Stimulated activated CD4-positive, alpha-beta T cell treated with anti-CD3 and anti-CD28 coated beads, Interleukin-15, amount 100 ng/mL, for 24 hours (primary cell): ENCODE measurements at places on chromosomes 11 and 22.

DNA sequence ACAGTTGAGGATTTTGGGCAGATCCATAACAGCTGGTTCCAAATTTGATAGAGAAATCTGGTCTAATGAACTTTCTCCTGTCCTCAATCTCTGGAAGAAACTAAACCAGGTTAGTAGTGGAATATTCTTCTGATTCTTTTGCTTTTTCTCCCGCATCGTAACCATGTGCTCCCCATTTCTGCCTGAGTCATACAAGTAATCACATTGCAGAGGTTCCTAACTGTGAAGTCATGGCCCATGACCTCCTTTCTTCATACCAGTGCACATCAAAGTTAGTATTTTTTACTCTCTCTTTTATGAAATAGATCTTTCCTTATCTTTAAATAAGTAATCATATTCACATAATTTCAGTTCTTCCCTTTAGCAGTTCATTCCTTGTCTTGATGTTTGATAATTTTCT is 249.0 kb downstream of the DYNC2H1 start:
- DNase-seq: no peak

GRCh38 chr11:76598426-76598839 is 72.1 kb downstream of the LRRC32 start:
- peak; percentile 30 for DNase-seq

- DNase-seq: no peak
These were observed 33.9 kb downstream of the TST start for GRCh38 chr22:36985211-36985889.

DNA sequence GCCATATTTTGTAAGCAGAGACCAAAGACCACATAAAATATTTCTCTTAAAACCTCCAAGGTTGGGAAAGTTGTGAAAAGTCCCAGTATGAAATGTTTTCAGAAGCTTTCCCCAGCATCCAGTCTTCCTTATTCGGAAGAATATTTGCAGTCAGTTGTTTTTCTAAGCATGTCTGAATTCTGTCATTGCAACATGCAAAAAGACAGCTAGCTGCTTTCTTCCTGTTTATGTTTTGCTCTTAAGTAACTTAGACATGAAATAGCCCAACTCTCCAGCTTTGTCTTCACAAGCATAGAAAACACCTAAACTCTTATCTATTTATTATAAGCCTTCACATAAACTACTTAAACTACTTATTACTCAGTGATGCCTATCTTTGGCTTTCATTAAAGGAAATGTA is 57.9 kb upstream of the MMP13 start:
- DNase-seq: no peak

DNA sequence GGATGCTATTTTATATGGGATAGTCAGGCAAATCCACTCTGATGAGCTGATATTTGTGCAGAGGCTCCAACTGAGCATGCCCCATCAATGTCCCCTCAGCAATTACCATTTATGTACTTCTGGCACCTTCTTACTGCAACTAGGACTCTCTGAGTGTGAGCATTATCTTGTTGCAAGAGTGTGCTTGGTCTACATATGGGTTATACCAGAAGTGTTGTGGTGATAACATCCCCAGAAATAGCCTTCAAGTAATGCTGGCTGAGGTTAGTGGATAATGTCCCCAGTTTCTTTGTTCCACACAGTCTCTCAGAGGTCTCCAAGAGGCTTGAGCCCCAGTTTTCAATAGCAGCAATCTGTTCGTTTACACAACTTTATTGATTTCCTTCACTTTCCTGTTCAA is 408.6 kb downstream of the JRKL start:
- DNase-seq: no peak

DNA sequence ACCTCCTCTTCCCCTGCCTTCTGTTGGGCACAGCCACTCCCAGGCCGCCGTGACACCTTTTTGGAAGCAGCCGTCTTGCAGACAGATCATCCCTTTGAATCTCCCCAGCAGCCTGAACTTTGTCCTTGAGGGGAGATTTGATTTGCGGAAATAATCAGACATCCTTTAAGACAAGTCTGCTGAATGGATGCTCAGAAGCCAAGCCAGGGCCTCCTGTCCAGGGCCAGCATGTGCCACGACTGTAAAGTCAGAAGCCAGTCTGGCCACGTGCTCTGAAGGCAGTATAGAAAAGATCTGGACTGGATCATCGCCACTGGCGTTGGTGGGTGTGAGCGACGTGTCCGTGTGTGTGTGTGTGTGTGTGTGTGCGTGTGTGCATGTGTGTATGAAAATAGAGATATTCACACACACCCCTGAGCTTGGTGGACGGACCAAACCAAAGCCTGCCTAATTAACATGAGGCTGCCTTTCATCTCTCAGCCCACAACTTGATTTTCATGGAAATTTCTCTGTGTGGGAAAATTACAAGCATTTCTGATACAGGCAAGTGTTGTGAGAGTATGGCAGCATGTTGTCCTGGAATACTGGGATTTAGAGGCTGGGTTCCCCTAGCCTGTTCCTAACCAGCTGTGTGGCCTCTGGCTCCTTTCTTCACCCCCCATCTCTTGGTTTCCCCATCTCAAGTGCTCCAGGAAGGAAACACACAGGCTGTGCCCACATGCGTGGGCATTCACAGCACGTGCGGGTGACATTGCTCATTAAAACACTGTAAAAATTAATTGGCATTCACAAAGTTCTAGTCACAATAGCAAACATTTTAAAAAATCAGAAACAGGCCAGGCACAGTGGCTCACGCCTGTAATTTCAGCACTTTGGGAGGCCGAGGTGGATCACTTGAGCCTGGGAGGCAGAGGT is 61.8 kb upstream of the WNT7B start:
- DNase-seq: no peak

GRCh38 chr22:47171441-47172221 is 409.2 kb downstream of the TBC1D22A start:
- DNase-seq: no peak

DNA sequence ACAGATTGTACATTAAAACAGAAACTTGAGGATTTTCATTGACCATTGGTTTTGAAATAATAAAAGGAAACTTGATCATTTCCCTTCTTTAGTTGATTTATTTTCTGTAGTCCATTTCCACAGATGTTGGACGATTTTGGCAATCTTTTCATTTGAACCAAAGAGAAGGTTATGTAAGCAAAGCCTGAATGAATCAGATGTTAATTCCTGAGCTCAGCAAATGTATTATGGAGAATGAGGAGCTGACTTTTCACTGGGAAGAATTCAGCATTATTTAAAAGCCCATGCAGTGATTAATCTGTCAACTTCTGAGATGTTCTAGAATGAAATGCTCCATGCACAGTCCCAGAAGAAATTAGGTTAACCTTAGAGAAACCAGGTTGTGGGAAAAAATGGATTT is 29.0 kb downstream of the ELMOD1 start:
- DNase-seq: no peak

- no peak for DNase-seq
These were observed 24.3 kb upstream of the HIKESHI start for GRCh38 chr11:86277741-86278140.

GRCh38 chr11:126834149-126834548 is 166.4 kb downstream of the KIRREL3 start:
- DNase-seq: no peak

GRCh38 chr22:20764471-20764720 is 9.5 kb upstream of the SERPIND1 start:
- DNase-seq: no peak

- no peak for DNase-seq
These were observed 21.2 kb downstream of the PLAAT3 start for GRCh38 chr11:63592975-63593395.

GRCh38 chr11:95291946-95292345 is 60.9 kb upstream of the SESN3 start:
- DNase-seq: no peak

GRCh38 chr22:34946339-34946985 is 119.5 kb upstream of the ISX start:
- no peak for DNase-seq

GRCh38 chr11:10808235-10808552 is 532 bp downstream of the EIF4G2 start:
- no peak for DNase-seq

- DNase-seq: no peak
These were observed 5.4 kb downstream of the UFD1 start for GRCh38 chr22:19473578-19473977.

- peak; percentile 72 for DNase-seq
These were observed 444 bp downstream of the CAVIN3 start for GRCh38 chr11:6319704-6320410.

GRCh38 chr11:126431401-126432064 is 76.0 kb downstream of the ST3GAL4 start:
- DNase-seq: no peak

DNA sequence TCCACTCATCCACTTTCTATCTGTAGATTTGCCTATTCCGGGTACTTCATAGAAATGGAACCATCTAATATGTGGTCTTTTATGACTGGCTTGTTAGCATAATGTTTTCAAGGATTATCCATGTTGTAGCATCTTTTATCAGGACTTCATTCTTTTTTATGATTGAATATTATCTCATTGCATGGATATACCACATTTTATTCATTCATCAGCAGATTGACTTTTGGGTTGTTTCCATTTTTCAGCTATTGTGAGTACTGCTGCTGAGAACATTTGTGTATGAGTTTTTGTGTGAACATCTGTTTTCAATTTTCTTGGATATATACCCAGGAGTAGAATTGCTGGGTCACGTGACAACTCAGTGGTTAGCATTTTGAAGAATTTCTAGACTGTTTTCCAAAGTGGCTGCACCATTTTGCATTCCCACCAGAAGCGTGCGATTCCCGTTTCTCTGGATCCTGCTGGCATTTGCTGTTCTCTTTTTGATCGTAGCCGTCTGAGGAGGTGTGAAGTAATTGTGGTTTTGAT is 8.9 kb downstream of the DERL3 start:
- DNase-seq: no peak

DNA sequence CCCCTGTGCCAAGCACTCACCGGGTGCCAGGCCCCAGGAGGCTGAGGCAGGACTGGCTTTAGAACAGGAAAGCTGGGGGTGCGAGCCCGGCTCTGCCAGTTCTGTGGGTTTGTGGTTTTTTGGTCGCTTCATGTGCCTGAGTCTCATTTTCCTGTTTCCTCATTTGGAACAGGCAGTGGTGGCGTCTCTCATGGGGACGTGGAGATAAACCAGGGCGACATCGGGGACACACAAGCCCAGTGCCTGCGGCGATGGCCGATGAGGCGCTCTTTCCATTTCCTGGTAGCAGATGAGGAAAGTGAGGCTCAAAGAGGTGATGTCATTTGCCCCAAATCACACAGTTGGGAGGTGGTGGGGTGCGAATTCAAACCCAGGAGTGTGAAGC is 20.8 kb upstream of the CHKA start:
- DNase-seq: peak; percentile 81

- DNase-seq: no peak
These were observed 53.3 kb downstream of the BLID start for GRCh38 chr11:122062763-122063162.

GRCh38 chr11:25943777-25944661 is 387.9 kb upstream of the ANO3 start:
- no peak for DNase-seq

- DNase-seq: no peak
These were observed 21.5 kb upstream of the CSNK2A3 start for GRCh38 chr11:11374358-11375148.

GRCh38 chr11:970319-970871 is 44.7 kb downstream of the AP2A2 start:
- DNase-seq: peak; percentile 12

DNA sequence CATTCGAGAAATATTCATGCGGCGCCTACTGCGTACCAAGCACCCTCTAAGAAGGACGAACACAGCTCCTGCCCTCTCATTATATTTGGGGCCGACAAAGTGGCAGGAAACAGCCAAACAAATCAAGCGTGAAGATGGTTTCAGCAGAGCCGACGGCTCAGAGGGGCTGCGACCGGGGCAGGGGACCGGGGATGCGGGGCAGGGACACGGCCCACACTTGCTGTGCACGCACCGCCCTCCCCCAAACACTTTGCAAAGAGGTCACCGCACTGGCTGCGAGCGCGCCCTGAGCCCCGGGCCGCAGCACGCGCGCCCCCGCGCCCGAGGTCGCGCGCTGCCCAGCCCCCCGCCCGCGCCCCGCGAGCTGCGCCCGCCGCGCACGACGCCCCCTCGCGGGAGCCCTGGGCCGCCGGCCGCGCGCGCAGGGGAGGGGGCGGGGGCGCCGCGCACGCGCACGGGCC is 255 bp upstream of the SYNGR1 start:
- peak; percentile 35 for DNase-seq

- peak; percentile 56 for DNase-seq
These were observed 18.1 kb upstream of the KLHL35 start for GRCh38 chr11:75450826-75451821.

- peak; percentile 47 for DNase-seq
These were observed 8.3 kb downstream of the SMTN start for GRCh38 chr22:31089160-31090100.

- DNase-seq: no peak
These were observed 110.2 kb downstream of the UVRAG start for GRCh38 chr11:75924966-75925784.

GRCh38 chr22:31229402-31230079 is 17.4 kb downstream of the LIMK2 start:
- no peak for DNase-seq

GRCh38 chr22:37182101-37182948 is 5.7 kb downstream of the C1QTNF6 start:
- DNase-seq: no peak

GRCh38 chr11:94211261-94211830 is 82.7 kb downstream of the PANX1 start:
- no peak for DNase-seq

GRCh38 chr22:26981541-26981940 is 324.2 kb downstream of the MIAT start:
- DNase-seq: no peak

GRCh38 chr11:13928566-13929251 is 33.8 kb upstream of the SPON1 start:
- no peak for DNase-seq

DNA sequence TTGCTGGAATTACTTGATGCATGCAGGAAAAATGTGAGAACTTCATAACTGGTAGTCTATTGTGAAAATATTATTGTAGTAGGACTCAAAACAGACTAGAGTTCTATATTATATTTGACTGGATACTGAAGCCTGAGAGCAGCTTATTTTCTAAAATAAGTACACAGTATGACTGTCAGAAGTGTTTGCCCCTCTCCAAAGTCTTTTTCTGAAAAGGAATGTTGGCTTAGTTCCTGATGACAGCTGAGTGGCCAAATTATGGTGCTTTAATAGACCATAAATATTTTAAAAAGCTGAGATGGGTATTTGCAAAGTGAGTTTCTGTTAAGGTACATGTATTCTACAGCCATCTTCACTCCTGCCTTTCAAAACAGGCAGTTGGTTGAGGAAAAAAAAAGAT is 13.1 kb downstream of the ZBED5 start:
- no peak for DNase-seq

GRCh38 chr11:69924308-69925161 is 105.3 kb upstream of the FGF3 start:
- no peak for DNase-seq

- DNase-seq: no peak
These were observed 63.7 kb downstream of the MAML2 start for GRCh38 chr11:96279018-96279895.
